Activated CD4-positive, alpha-beta memory T cell treated with anti-CD3 and anti-CD28 coated beads for 36 hours (primary cell): ENCODE measurements at places on chromosomes 6 and 20. TPM values are rescaled to one million over a fixed set of nuclear protein-coding genes. Genes with fewer than 3 reads are reported as not detected.

The TP53INP2 gene
- 2.5 TPM for total RNA-seq

The VWA7 gene
- 2.1 TPM for total RNA-seq

The TREML2 gene
- 7.4 TPM for total RNA-seq

The DNAH8 gene
- 0.22 TPM for total RNA-seq

The TNFRSF21 gene
- 1.2 TPM for total RNA-seq
